ENCODE measurements at places on chromosomes 2 and 18.

DNA sequence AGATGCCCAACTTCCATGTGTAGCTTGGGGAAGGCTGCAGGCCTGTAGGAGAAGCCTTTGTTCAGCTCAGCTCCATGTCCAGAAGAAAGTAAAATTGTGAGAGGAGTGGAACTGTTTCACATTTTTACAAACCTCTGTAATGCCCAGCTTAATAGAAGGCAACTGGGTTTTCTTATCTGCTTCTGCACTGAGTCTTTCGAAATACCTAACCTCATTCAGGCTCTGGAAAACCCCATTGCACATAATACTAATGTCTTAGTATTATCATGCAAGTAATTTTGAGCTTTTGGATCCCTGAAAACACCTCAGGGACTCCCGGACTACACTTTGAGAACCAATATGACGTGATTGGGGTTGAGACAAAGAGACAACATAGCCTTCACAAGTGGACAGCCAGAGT lies 5.8 kb downstream of the SMIM21 start:
- DNase-seq: no peak

GRCh38 chr2:1986598-1986997 lies 242.3 kb upstream of the PXDN start:
- no peak for DNase-seq

- no peak for DNase-seq
These were observed 94.4 kb downstream of the CRIM1 start for GRCh38 chr2:36449943-36450392.

GRCh38 chr2:233836359-233836758 lies 18.0 kb downstream of the HJURP start:
- no peak for DNase-seq

DNA sequence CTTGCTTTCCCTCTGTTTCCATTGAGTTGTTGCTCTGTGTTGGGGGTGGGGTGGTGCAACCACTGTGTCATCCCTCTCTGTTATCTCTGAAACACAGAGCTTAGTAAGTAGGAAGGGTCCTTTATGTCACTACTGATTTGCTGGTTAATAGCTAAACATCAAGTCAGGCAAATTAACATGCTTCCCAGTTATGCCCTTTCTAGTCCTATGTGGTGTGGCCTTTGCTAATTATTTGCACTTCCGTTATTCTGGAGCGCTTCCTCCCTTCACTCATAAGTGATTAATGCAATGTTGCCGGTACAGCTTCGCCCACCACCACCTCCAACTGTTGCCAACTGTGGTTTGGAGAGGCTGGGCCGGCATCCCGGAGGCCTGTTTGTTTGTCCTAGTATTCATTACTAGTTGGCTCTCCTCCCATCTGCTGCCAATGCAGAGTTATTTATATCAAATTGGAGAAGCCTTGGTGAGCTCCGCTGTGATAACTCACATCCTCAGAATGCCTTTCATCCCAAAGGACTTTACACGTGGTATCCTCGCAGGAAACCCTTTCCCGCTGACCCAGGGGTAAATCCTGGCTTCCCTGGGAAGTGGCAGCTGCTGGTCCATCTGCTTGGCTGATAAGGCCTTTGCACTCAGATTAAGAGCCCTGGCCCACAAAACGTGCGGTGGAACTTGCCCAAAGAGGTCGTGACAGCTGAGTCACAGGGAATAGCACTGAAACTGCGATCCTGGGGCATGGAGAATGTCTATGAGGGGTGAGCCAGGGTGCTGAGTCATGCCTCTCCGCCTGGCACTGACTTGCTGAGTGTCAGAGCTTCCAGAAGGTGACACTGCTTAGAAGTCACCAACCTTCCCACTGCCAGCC lies 72.0 kb upstream of the ZCCHC2 start:
- DNase-seq: peak; percentile 80

DNA sequence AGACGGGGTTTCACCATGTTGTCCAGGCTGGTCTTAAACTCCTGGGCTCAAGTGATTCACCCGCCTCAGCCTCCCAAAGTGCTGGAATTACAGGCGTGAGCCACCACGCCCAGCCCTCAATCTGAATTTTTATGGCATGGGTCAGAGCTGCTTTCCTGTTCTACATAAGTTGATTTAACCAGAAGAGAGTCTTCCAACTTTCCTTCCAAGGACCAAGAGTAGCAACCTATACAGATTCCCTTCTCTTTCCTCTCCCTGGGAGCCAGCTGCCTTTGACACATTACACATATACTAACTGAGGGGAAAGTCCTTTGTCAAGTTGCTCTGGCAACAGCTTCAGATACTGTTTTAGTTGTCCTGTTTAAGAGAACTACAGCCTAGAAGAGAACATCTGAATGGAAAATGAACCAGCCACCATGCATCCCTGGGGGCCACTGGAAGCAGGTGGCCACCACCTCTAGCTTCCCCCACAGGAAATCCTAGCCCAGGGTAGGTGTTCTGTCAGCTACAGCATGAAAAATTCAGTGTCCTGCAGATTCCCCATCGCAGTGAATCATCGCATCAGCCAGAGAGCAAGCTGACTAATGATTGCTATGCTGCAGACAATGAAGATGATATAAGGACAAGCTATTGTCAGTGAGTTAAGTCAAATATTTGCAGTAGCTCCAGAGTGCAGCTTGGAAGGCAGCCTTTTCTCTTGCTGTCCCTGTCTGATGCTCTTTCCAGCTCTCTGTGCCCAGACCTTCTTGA lies 62.9 kb downstream of the POMC start:
- peak; percentile 72 for DNase-seq

DNA sequence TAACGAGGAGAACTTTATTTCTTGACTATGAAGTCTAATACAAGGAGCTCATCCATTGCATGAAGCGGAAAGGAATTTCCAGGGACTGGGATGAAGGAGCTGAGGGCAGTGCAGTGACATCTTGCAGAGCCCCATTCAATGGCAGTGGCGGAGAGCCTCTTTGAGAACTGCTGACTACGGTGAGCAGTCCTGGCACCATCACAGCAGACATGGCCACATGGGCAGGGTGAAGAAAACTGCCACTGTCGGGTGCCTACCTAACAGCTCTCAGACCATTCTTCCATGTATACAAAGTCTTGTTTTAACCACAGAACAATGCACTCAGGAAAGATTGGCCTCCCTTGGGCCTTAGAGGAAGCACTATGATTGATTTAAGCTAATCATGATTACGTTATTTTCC lies 506.1 kb upstream of the DCC start:
- no peak for DNase-seq

GRCh38 chr2:207046724-207047123 lies 107.4 kb downstream of the CPO start:
- peak; percentile 47 for DNase-seq

GRCh38 chr2:120831086-120831485 lies 95.4 kb downstream of the GLI2 start:
- DNase-seq: no peak

- no peak for DNase-seq
These were observed 135.9 kb upstream of the SERPINE2 start for GRCh38 chr2:224174990-224175389.

- no peak for DNase-seq
These were observed 1.7 kb downstream of the STAM2 start for GRCh38 chr2:152173831-152174230.

DNA sequence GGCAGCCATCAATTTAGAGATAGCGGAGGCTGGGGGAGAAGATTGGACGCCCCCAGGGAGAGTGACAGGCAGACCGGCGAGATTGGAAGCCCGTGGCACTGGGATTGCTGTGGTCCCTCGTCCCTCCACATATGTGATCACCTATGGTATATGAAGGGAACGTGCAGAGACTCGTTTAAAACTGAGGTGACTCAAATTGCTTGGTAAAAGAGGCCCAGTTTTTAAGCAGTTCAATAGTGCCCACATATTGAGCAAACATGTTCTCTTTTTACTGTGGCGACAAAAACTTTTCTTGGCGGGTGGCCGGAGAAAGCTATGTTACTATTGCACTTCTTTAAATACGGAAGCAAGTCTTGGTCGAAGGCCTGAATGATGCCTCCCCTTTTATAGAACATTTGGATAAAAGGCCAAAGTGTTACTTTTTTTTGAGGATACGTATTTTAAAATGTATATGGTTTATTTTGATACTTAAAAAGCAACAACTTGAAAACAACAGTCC lies 9.1 kb downstream of the B3GNT2 start:
- peak; percentile 34 for DNase-seq

GRCh38 chr2:32697156-32697555 lies 69.3 kb downstream of the TTC27 start:
- peak; percentile 57 for DNase-seq

GRCh38 chr2:209911486-209911885 lies 91.0 kb upstream of the RPE start:
- DNase-seq: no peak

DNA sequence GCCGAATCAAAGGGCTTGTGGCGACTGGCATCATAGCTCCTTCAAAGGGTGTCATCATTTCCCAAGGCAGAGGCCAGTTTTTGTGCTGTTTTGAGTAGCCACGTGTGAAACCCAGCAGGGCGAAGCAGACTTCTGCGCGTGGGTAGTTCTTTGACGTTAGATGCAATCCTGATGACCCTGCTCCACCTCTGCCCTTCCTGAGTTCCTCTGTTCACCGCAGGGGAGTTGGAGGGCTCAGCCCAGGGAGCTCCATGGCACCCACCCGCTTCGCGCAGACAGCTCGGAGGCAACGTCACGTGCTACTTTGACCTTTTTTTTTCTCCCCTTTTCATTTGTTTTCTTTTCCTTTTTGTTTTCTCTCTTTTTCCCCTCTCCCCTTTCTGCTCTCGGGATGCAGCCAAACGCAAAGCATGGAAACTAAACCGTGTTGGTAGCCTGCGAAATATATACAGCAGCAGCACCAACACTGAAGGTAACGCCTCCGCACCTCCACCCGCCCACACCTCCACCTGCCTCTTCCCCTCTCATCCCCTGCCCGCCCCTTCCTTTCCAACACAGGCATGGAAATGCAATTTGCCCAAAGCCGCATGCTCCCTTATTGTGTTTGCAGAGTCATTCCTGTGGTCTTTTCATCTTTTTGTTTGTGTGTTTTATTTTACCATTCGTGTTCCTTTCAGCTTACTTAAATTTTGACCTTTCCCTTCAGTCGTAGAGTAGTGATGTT lies 153.6 kb downstream of the GBX2 start:
- no peak for DNase-seq

DNA sequence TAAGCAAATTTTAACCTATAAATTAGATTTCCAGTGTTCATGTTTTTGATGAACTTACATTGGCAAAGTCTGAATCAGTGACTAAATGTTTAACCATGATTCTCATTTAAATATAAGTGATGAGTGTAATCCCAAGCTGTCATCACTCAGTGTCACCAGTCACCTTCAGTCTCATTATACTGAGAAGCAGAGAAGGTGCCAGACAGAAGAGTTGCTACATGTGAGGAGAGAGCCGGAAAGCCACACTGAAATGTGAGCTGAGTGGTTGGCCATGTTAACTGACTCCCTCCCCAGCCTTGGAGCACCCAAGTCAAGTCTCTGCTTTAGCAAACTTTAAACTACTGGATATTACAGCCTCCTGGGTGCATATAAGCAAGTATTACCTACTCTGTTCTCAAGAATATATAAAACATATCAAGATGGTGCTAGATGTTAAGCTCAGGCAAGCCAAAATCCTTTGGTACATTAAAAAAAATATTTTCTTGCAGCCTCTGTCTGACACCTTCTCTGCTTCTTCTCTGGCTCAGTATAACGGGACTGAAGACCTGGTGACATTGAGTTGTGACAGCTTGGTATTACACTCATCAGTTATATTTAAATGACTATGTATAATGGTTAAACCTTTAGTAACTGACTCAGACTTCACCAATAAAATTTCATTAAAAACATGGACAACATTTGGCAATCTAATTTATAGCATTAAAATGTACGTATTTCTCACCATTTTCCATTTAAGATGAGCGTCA lies 75.8 kb upstream of the MAP3K20 start:
- DNase-seq: peak; percentile 66

DNA sequence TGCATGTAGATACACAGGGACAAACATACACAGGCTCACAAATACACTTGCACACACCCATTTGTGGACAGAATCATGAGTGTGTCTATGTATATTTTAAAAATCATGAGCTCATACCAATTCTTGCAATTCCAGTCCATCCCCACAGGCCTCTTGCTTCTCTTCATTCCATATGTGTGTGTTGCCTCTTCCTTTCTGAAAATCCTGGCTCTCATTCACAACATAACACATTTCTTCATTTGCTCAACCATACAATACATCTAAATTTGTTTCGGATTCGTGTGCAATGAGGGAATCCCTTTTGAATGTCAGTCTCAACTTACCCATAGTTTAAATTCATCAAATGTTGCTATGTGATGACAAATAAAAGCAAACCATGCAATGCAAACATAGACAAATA lies 51.4 kb downstream of the GNAL start:
- DNase-seq: no peak

DNA sequence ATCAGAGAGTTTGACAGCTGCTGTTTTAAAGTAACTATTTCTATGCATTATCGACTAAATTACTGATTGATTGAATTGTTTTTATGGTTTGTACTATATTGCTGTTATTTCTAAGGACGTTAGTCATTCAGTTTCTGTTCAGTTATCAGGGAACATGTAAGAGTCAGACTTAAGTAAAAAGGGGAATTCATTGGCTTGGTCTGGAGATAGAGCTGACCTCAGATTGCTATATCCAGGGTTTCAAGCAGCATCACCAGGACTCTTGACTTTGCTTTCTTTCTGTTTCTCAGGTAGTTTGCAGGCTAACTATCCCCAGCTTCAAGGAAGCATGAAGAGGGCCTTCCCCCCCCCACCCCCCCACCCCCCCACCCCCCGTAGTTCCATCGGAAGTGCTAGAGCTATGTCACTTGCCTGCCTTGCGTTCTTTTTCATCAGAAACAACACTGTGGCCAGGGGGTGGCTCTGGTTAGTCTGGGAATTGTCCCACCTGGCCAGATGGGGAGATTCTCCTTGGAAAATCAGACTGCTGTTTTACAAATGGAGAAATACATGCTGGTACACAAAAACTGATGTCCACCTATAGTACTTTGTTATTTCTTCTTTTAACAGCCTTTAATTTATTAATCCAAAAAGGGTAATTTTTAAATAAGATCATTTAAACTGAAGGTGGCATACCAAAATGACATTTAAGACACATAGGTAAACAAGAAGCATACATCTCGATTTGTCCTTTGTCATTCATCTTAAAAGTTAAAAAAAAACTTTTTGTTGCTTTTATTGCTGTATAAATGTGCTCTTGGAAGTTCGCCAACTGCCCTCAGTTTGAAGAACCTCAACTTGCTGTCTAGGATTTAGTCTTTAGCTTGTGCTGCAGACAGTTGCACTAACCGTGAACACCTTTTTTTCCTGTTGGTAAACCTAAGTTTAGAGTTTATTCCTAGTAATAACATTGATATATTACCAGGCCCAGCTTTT lies 9.4 kb downstream of the SMAD4 start:
- no peak for DNase-seq

- no peak for DNase-seq
These were observed 9.2 kb upstream of the CD28 start for GRCh38 chr2:203697190-203697589.
